ENCODE measurements at places on chromosomes 1 and 21.

- no peak for DNase-seq
Observed at GRCh38 chr1:244782056-244782455, 53.4 kb upstream of the COX20 start.

DNA sequence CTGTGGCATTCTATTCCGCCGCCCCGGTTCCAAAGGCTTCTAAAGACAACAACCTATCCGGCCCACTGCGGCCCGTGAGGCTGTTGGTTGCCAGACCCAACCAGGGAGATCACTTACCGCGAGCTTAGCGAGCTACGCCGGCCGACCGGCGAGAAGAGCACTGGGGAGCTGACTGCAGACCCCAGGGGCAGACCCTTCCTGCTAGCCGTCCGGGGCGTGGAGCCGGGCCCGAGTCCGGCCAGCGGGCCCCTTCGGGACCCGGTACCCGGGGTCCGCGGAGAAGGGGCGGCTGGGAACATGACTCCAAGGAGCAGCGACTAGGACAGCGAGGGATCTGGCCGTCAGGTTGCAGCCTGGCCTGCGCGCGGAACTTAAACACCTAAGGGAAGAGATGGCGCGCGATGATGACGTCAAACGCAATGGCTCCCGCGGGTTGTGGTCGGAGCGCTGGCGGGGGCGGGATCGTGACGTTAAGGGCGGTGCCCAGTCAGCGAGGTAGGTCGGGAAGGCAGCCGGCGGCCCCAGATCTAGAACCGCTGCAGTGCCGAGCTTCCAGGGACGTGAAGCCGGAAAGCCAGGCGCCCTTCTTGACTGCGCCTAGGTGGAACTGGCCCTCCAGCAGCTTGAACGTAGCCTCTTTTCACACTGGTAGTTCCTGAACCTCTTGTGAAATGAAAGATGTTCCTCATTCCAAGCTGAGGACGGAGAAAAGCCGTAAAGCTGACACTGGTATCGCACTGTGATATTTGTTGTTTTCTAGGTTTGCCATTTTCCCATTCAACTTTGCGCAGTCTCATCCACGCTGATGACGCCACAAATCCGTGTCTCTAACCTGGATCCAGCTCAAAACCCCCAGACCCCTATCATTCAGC, at the start of gene NUP133:
TSS of gene NUP133 (minus strand) at position 391 of the 872 bp plus-strand sequence. CDS start at position 299, 92 bp downstream.
- DNase-seq = peak; percentile 98

DNA sequence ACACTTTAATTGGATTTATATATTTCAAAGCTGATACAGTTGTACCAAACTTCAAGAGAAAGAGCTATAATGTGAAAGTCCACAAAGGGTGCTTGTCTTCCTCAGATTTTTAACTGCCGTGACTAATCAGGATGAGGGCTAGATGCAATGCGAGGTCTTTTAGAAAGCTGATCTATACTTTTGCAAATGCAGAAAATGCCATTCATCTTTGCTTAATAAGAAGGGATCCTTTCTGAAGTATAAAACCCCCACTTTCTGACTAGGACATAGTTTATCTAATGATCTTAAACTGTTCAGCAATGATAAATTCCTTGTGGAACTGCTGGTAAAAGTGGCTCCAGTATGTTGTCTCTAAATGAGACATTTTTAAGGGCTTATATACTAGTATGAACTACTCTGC, 102.7 kb upstream of the NGF start:
- DNase-seq = no peak

DNA sequence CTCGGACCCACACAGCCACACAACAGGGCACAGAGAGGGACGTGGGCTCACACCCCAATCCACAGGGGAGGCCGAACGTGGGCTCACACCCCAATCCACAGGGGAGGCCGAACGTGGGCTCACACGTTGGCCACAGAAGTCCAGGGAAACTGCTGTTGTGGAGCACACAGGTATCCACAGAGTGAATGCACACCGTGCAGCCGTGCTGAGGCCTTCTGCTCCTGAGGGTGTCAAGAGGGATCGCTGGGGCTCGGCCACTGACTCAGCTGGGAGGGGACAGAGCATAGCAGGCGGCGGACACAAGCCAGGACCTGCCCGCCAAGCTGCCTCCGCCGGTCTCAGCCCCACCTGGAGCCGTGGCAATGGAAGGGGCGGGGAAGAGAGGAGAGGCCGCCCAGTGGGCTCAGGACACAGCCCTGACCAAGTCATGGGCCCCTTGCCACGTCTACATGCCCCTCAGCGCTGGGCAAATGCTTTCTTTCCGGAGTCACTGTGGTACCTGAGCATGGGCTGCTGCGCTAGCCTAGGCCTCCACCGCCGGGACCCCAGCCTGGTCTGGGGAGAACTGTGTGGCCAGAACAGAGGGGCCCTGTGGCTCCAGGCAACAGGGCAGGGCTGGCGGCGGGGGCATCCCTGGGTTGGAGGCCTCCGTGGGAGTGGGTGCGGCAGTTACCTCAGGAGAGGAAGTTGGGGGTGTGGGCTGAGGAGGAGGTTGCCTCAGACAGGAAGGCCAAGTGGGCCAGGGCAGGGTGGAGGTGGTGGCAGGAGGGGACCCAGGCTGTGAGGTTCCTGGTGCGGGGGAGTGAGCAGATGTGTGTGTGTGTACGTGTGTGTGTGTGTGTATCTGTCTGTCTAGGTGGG, 1.2 kb downstream of the SYTL1 start:
- peak; percentile 64 for DNase-seq

DNA sequence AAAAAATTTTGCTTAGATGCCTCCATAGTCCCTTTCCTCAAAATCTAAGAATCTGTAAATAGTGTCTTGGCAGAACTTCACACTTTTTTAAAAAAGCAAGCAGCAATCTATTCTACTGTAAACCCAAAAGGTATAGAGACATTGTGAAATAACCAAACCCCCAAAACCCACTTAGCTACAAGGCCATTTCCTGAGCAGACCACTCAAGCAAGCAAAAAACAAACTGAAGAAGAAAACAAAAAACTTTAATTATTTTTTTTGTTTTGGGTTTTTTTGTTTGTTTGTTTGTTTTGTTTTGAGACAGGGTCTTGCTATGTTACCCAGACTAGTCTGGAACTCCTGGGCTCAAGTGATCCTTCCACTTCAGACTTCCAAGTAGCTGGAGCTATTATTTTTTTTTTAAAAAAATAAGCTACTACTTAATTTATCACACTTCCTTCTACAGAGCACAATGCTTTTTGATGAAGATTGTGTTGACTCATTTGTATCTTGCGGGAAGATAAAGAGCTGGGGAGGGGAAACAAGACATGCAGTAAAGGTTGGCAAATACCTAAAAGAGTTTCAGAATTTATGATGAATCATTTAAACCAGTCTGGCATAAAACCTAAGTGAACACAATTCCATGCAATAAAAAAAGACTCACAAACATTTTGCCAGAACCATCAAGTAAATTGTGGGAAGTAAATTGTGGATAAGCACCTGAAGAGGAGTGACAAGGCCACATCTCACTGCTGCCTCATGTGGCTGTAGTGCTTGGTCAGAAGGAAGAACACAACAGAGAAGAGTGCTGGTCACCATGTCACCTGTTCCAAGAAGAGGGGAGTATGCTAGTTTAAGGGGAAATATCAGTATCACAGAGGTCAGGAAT, 2.7 kb upstream of the PTPN22 start:
- DNase-seq = no peak

GRCh38 chr1:77548285-77548684, 134.2 kb downstream of the ZZZ3 start:
- DNase-seq = no peak

- DNase-seq = no peak
Observed at GRCh38 chr1:24349891-24350290, 30.7 kb downstream of the GRHL3 start.

GRCh38 chr1:234486858-234487840, 8.2 kb upstream of the TARBP1 start:
- no peak for DNase-seq

GRCh38 chr21:41566500-41567014, 58.6 kb upstream of the TMPRSS2 start:
- no peak for DNase-seq

- DNase-seq = no peak
Observed at GRCh38 chr21:25790122-25790877, 55.5 kb downstream of the GABPA start.

DNA sequence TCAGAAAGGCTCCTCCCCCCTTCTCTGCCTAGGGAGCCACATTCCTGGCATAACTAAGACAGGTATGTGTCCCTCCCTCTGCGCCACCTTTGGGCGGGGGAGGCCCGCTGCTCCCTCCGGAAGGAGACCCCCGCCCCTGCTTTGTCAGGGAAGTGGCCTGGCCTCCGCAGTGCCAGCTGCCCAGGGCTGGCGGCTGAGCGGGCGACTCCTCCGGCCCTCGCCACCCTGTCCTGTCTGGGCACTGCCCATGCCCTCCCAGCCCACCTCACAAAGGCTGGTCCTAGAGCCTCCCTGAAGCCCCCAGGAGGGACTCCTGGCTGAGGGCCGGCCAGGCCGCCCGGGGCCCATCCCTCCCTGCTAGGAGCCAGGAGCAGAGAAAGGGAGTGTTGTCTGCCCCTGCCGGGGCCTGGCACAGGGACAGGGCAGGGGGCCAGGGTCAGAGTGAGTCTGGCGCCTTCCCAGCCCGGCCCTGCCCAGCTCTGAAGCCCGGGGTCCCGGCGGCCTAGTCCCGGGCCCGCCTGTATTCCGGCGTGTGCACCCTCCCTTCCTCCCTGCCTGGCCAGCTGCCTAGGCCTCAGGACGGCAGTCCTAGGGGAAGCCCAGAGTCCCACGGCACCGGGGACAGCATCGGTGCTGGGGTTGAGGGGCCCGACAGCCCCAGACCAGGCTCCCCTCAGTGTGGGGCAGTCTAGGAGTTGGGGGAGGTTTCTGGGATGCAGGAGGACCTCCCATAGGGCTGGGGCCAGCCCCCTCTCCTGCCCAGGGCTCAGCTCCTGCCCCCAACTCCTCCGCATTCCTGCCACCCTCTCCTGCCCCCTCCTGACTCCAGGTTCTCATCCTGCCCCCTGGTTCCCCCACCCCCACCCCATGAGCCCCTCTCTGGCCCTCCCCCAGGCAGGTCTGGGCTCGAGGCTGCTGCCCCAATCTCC, 5.1 kb downstream of the AGRN start:
- no peak for DNase-seq

DNA sequence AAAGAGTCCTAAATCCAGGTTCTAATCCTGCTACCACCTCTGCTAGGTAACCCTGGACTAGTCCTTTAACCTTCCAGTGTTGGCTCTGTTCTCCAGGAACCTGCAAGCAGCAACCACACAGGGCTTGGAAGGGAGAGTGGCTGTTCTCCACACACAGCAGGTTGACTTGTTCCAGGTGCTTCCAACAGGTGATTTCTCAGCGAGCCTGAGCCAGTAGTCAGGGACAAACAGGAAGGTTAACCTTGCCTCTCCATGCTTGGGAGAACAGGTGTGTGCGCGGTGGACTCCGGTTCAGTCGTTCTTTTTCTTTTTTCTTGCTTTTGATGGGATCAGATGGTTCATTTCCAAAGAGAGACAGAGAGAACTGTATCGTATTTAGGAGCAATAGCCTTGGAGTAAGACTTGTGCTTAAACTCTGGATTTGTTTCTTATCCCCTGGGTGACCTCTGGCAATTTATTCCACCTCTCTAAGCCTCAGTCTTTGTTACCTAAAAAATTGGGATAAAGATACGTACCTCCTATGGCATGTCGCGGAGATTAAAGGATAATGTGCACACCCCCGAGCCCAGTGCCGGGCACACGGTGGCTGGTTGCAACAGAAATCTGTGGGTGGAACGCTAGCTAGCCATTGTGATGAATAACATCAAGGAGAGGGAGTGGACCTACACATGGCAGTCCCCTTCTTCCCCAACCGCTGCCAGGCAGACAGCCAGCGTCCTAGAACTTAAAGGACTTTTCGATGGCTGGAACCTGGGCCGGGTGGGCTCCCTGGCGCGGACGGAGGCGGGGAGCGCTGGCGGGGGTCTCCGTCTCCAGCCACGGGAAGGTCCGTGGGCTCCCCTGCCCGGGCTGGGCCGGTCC, 583 bp upstream of the CACHD1 start:
- no peak for DNase-seq

- DNase-seq = no peak
Observed at GRCh38 chr21:32585970-32586369, 647 bp upstream of the TCP10L start.

- DNase-seq = no peak
Observed at GRCh38 chr1:212640223-212640878, 31.8 kb downstream of the ATF3 start.

DNA sequence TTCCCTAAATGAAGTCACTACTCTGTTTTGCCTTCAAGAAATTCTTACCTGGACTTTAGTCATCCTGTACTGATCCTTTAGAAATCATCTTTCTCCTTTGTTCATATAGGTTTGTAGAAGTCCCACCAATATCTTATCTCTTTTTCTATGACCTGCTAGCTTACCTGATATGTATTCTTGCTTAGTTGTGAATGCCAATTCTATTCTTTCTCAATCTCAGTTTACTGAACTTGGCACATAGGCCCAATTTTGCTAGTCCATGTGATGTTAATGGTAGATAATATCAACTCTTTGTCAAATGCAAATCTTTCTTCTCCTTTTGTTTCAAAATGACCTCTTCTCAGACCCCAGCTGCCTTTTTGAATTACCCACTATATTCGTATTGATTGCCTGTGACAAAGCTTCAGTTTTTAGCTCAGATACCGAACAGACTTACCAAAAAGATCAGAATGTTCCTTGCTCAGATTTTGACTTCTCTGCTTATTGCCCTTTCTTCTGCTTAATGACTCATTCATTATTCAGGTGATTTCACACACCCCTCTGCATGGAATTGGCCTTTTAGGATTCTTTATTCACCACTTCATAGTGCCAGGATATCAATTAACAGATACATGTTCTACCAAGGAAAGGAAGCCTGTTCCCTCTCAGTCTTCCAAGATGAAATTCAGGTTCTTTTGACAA, 20.6 kb downstream of the IPO9 start:
- DNase-seq = no peak

- no peak for DNase-seq
Observed at GRCh38 chr1:75559136-75559535, 51.8 kb downstream of the SLC44A5 start.

GRCh38 chr1:204102029-204102611, 29.2 kb downstream of the SOX13 start:
- DNase-seq = no peak

DNA sequence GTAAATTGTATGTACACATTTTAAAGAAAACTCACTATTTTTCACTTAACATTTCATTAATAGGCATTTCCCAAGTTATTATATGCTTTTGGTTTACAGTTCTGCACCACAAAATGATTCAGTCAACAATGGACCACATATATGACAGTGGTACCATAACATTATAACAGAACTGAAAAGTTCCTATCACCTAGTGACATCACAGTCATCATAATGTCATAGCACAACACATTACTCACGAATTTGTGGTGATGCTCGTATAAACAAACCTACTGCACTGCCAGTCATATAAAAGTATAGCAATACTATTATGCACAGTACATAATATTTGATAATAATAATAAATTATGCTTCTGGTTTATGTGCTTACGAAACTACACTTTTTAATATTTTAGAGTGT, 30.9 kb downstream of the DNAI4 start:
- no peak for DNase-seq

DNA sequence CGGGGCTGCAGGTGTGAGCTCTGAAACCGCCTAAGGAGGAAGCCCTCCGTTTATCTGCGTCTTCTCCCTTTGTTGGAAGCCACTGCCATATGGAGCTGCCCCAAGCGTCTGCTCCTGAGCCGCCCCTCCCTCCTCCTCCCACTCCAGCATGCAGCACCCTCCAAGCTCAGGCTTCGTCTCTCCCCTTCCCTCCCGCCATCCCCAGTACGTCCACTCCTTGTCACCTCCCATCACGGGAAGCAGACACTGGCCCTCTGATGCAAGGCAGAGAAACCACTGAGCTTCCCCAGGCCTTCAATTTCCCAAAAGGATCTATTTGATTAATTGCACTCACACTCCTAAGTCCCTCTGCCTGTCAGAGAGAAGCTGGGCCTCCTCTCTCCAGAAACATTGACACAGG, 52.5 kb downstream of the NFASC start:
- no peak for DNase-seq

GRCh38 chr1:1243807-1244191, 2.7 kb downstream of the C1QTNF12 start:
- DNase-seq = no peak
